ENCODE measurements at places on chromosomes 16 and 17.

DNA sequence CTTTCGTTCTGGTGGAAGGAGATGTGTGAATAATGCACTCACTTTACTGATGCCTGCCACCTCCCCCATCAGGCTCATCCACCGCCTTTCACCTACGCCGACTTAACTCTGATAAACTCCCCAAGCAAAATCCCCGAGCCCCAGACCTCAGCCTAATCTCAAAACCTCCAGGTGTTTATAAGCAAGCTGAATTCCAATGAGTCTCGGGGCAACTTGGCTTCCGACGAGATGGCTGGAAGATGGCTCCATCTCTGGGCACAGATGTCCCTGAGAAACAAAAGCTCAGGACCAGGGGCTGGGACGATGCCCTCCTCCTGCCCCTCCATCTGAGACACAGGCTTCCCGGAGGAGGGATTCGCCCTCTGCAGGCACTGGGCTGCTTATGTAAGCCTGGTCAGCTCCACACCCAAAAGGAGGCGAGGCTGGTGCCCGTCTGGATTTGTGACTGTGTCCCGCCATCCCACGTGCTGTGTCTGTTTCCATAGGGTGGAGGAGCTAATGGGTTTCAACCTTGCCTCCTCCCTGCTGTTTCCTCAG lies 386.4 kb upstream of the TNRC6C start:
- no peak for DNase-seq

- no peak for DNase-seq
Measured at GRCh38 chr17:80790981-80791742, 200.5 kb upstream of the CHMP6 start.

- no peak for DNase-seq
Measured at GRCh38 chr16:12532871-12533610, 270.6 kb downstream of the CPPED1 start.

DNA sequence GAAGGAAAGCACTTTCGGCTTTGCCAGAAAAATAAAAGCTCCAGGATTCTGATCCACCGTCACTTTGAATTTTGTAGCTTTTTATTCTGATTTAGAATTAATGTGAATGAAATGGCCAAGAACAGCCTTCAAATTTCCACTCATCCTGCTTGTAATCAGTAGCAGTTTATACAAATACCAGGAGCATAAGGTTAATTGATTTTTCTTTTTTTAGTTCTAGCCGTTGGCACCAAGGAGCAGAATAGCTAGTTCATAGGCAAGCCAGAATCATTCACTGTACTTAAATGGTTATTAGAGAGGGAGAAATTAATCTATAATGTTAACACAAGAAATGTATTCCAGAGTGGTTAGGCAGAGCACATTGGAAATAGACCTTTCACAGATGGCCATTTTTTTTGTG lies 41.1 kb upstream of the CACNG5 start:
- DNase-seq: no peak

DNA sequence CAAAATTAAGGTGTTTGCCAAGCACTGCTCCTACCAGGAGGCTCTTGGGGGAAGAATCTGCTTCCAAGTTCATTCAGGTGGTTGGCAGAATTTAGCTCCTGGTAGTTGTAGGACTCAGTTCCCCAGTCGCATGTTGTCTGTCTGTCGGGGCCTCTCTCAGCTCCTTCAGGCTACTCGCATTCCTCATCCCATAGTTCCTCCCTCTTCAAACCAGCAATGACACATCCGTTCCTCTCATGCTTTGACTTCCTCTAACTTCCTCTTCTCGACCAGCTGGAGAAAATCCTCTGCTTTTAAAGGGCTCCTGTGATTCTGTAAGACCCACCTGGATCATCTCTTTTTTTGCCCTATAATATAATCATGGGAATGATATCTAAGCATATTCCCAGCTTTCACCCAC lies 108.1 kb downstream of the PMP22 start:
- DNase-seq: peak; percentile 4

DNA sequence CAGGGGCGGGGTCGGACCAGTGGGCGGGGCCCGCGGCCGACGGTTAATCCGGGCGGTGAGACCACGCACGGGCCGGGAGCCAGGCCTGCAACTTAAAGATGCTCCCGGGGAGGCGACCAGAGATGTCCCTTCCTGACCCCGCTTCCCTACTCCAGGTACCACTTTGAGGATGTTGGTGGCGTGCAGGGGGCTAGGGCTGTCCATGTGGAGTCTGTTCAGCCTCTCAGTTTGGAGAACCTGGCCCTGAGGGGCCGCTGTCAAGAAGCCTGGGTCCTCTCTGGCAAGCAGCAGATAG lies 580 bp downstream of the RANGRF start:
- DNase-seq: no peak

GRCh38 chr16:3317315-3317999 lies 12.2 kb downstream of the ZNF75A start:
- no peak for DNase-seq

DNA sequence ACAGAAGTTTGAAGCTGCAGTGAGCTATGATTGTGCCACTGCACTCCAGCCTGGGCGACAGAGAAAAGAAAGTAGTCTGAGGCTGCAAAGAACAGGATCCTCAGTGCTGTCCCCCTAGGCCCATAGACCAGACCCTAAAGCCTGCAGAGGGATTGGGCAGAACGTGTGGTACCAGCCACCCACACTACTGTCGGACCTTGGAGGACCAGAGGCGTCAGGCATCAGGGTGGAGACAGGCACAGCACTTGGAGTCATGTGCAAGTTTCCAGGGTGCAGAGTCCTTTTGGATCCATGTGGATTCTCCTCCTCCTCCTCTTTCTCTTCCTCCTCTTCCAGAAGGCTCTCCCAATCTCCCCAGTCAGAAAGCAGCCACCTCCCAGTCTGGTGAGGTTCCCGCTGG lies 2.2 kb downstream of the SDR42E2 start:
- DNase-seq: no peak

DNA sequence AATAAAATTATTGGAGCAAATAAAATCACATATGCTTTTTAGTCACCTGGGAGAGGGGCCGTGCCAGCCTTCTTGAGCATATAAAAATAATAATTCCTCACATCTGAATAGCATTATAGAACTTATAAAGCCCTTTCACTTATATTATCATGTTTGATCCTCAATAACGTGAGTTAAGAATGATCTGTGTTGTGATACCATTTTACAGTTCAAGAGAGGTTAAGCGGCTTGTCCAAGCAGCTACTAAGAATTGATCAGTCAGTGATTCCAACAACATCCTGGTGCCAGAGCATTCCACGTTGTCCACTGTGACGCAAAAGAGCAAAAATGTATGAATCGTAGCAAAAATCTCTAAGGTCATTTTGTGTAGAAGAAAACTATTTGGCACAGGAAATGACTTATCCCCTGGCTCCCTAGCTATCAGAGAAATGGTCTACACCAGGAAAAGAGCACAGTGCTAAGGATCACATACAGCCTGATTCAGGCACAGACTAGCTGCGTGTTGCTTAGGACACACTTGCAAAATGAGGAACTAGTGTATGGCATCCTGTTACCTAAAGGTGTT lies 33.0 kb downstream of the ANKFN1 start:
- no peak for DNase-seq

DNA sequence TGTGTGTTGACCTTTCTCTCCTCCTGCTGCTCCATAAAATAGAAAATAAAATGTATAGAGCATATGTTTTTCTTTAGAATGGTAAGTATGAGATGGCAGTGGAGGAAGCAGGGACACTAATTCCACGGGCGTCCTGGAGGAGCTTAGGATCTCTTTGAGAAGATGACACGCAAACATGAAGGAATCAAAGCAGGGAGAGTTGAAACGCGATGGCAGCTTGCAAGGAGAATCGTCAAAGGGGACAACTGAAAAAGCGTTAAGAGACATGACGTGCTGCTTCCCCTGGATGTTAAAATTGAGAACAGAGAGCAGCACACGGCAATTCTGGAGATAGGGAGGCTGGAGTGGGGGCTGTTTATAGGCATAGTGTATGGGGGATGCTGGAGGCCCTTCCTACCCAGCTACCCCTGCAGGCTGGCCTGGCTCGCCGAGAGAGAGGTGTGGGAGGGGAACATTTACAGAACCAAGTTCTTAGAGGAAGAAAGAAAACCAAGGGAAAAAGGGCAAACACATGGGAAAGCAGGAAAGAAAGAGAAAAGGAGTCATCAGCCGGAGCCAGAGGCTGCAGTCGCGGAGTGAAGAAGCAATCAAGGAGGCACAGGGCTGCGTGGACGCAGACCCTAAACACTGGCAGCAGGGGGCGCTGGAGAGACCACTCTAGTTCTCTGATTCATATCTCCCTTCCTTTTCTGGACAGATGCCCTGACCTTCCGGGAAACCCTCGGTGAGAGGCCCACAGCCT lies 55.8 kb downstream of the MYH13 start:
- DNase-seq: no peak

DNA sequence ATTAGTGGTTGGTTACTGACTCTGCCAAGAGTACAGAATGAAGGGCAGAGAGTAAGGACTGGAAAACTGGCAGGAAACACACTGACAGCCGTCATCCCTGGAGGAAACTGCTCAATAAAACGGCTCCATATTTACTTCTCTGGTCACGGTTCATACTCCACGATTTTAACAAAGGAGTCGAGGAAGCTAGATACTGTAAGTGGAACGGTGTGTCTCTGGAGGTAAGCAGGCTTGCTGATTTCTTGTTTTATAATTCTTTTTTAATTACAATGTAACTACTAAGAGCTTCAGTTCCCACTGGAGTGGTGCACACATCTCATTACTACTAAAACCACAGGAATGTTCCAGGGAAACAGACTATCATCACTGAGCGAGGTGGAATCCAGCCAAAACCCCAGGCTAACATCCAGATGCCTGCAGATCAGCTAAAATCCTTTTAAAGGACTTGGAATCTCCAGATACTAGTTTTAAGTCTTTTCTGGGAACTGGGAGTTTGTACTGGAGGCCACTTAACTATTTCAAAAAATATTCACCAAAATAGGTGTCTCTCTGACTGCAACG lies 17.8 kb downstream of the SERPINF1 start:
- no peak for DNase-seq

DNA sequence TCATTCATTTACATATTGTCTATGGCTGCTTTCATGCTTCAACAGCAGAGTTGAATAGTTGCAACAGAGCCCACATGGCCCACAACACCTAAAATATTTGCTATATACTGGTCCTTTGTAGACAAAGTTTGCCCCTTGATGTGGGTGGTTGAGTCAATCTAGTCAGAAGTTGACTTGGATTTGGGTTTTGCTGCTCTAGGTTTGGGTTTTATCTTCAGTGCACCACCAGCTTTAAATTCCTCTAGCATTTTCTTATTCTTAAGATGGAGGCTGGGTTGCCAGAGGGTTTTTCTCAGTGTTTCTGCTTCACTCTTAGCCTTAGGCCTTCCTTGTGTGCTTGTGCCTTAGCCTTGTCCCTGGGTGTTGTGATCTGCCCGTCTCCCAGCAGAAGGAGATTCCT lies 51.0 kb downstream of the CCDC182 start:
- no peak for DNase-seq

- no peak for DNase-seq
Measured at GRCh38 chr17:51463353-51463752, 203.0 kb downstream of the UTP18 start.

GRCh38 chr16:84072014-84072413 lies 29.4 kb upstream of the SLC38A8 start:
- DNase-seq: no peak

GRCh38 chr17:39080421-39081078 lies 70.9 kb downstream of the PLXDC1 start:
- no peak for DNase-seq

DNA sequence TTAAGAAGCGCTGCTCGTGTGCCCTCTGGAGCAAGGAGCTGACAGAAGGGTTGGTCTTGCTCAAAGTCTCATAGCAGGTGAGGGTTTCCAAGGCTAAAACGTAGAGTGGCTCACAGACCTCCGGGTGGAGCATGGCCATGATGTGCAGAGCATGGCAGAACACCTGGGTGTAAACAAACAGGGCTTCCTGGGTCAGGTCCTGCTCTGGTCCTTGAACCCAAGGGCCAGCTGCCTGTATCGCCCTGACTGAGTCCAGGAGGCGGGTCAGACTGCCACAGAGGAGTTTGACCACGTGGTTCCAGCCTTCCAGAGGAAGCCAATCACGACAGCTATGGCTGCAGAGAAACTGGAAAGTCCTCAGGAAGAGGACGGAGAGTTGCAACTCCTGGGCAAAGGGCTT lies 7.1 kb downstream of the GEMIN4 start:
- DNase-seq: no peak

DNA sequence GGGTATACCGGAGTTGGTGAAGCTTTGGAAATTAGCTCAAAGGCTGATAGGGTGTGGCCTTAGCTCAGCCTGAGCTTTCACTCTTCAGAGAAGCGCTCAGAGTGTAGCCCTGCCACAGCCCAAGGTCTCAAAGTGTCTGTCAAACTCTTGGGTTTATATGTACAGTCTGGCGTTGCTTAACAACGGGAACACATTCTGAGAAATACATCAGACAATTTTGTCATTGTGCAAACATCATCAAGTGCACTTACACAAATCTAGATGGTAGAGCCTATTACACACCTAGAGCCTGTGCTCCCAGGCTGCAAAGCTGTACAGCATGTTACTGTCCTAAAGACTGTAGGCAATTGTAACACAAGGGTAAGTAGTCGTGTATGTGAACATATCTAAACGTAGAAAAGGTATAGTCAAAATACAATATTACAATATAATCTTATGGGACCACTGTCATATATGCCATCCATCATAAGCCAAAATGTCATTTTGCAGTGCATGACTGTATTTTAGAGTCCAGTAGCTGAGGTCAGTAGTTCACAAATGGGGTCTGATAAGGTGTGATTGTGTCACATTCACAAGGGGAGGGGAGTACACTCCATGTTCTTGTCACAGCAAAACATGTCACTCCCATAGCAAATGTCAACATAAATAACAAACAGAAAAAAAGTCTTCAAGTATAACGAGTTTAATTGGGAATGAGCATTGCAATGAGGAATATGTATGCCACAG lies 20.6 kb downstream of the CHAD start:
- DNase-seq: no peak

DNA sequence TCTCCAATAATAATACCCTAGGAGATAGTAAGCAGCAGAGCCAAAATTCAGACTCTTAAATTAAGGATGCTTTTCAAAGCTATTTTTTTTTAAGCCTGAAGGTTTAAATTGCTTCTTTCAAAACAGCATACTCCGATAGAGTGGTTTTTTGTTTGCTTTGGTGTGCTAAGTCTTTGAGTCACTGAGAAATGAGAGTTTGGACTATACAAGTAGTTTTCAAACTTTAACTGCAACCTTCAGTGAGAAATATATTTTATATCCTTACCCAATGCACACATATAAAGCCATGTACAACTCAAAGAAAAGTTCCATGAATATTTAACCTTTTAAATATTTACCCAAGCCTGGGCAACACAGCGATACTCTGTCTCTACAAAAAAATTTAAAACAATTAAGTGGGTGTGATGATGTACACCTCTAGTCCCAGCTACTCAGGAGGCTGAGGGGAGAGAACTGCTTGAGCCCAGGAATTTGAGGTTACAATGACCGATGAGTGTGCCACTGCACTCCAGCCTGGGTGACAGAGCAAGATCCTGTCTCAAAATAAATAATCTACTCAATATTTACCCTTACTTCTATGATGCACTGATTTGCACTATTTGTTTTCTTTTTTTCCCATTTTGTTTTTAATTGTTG lies 19.2 kb downstream of the DCUN1D3 start:
- no peak for DNase-seq

GRCh38 chr17:33096161-33096560 lies 104.5 kb downstream of the SPACA3 start:
- no peak for DNase-seq

- DNase-seq: no peak
Measured at GRCh38 chr17:47280072-47280811, 26.6 kb downstream of the ITGB3 start.

- no peak for DNase-seq
Measured at GRCh38 chr17:16941072-16942036, 30.6 kb downstream of the TNFRSF13B start.

Data from GDM1 (cell line).